ENCODE measurements at places on chromosomes 1 and 21. TPM values are rescaled to one million over a fixed set of nuclear protein-coding genes. Genes with fewer than 3 reads are reported as not detected.

GRCh38 chr1:150874455-150875196, 1.8 kb downstream of the ARNT start:
- DNase-seq, result no peak

GRCh38 chr1:10867138-10867721, 70.8 kb upstream of the CASZ1 start:
- DNase-seq, result peak; percentile 87

RUNX3 gene
- total RNA-seq, result 0.13 TPM

KIAA0040 gene
- total RNA-seq, result 3.7 TPM

DNA sequence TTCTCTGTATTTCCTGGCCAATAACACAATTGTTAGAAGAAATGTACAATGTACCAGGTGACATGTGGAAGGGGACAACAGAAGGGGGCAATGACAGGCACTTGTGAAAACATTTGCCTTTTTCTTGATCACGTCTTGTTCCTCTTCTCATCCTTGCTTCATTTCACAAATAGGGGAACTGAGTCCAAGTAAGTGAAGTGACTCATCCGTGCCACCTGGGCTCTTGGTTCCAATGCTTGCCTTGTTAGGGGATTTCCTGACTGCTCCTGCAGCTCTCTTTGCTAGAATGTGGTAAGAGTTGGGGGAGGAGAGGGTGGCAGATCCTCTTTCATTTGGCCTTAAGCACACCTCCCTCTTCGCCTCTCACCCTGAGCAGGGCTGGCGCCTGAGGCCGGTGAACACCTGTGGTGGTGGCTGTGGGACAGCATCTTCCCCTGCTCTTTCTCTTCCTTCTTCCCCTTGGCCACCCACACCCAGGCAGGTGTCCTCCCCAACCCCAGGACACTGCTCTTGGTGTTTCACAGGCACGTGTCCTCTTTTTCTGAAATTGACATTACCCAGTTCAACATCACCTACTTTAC, 2.2 kb upstream of the RHEX start:
- DNase-seq, result no peak

DNA sequence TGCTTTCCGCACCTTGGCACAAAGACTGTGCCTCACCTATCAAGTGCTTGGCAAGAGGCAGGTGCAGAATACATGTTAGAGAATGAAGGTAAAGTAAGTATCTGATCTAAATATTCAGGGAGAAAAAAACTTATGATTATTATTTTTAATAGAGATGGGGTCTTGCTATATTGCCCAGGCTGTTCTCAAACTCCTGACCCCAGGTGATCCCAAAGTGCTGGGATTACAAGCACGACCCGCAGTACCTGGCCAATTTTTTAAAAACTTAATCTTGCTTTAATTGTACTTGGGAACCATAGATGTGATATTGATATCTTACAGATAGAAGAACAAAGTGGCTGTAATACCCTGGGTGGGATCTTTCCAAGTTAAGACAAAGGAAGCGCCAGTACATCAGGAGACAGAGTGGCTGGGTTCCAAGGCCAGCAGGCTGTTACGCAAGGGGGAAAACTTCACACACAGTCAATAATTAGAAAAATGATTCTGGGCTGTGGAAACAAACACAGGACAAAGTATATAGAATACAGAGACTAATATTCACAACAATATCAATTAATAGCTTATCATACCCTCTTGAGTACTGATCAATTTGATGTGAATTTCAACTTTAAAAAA, 58.6 kb upstream of the ATP1A1 start:
- DNase-seq, result no peak

DNA sequence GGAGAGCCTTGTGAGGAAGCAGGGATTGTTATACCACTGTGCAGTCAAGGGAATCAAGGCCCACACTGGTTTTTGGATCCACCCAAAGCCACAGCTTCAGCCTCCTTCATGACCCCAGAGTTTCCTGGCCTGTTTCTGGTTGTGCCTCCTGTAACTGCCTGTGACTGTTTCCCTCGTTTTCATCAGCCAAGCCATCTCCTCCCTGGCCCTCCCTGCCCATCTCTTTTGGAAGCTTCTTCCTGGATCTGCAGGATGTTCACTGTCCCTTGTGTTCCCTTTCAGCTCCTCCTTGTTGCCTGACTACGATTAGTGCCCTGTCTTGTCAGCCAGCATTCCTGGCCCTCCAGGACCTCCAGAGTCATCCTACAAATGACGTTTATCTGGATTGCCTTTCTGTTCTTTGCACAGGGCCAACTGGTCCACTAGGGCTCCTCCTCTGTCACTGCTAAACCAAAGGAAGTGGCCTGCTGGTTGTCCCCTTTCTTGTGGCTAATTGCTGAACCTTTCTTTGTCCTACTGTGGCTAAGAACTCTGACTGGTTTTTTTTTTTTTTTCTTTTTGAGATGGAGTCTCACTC, 17.9 kb downstream of the SFT2D2 start:
- DNase-seq, result no peak
